SK-N-MC (cell line): ENCODE measurements at places on chromosomes 2 and 18.
A peak's percentile ranks its signal among the peaks of the same experiment; 100 is the strongest.

GRCh38 chr2:9163306-9164111 lies 43.1 kb upstream of the ASAP2 start:
- DNase-seq = no peak

DNA sequence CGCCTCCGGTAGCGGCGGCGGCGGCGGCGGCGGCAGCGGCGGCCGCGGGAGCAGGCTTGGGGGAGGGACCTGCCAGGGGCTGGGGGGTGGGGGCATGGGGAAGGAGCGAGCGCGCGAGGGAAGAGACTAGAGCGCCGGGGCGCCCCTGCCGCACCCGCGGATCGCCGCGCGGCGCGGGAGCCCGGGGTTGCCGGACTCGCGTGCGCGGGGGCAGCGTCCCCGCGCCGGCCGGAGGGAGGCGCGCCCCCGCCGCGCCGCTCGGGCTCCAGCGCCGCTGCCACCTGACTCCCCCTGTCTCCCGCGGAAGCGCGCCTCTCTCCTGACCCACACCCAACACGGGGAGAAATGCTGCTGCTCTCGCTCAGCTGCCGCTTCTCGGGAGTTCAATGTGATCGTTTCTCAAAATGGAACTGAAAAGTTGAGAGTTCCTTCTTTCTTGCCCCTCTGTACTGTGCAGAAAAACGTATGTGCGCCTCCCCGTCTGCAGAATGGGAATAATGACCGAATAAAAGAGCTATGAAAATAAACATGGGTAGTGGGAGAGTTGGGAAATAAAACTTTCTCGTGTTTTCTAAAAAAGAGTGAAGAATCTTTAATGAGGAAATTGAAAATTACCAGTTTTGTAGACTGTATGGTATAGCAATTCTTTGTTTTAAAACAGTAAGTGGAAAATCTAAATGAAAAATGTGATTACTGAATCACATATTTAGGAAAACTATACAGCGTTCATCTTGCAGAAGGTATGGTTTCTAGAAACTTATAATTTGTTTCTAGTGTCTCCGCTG lies 455 bp upstream of the TLK1 start:
- DNase-seq = no peak

DNA sequence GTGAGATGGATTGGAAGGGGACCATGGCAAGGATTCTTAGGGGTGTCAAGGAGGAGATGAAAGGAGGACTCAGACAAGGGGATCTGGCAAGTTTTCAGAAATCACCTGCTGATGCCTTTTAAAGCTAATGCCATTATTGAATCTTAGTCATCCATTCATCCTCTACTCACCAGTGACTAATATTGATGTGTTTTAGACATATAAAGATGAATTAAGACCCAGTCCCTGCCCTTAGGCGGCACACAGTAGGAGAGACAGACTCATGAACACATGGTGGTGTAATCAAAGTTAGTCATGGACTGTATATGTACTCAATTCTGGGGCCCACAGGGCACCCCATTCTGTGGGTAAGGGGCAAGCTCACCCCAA lies 56.5 kb upstream of the ATL2 start:
- DNase-seq = no peak

- peak; percentile 87 for DNase-seq
These were observed 89.2 kb downstream of the NFATC1 start for GRCh38 chr18:79484661-79485621.
